ENCODE measurements at places on chromosomes 13 and 19.

DNA sequence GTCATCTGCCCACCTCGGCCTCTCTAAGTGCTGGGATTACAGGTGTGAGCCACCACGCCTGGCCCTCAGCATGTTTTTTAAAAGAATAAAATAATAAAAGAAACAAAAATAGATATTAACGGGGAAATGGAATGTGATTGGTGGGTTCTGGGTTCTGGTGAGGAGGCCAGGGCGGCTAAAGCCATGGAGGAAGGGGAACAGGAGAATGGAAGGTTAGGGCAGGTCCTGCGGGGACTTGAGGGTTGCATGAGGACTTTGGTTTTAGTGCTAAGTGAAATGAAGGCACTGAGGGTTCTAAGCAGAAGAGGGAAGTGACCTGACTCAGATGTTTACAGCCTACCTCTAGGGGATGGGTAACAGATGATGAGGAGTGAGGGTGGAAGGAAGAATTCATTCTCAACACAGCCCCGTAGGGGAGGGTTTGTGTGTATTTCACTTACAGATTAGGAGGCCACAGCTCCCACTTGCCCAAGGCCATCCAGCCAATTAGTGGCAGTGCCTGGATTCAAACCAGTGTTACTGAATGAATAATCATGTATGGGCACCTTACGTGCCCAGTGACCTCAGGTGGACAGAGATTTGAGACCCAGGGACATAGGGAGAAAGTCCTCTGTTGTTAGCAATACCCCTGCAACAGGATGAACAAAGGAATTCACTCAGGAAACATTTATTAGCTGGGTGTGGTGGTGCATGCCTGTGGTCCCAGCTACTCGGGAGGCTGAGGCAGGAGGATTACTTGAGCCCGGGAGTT, 6.7 kb upstream of the MRPL4 start:
- DNase-seq, result no peak

DNA sequence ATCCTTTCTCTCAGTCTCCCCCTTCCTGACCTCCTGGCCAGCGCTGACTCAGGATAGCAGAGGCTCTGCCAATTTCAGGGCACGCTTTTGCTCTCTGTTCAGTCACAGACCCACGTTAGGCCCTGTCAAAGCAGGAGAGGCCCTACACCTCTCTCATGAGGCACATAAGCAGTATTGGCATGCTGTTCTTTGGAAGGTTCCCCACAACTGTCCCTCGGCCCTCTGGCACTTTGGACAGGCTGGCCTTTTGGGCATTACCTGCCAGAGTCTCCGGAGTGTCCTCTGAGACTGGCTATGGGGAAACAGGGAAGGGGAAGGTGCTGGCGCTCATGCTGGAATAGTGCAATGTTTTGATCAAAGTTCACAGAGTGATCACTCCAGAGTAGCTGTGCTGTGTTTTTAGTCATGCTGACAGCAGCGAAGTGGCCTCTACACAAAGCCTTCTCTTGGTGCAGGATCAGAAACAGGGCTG, 23.7 kb upstream of the UBE2L5 start:
- DNase-seq, result no peak

GRCh38 chr13:31044364-31045285, 112.2 kb downstream of the TEX26 start:
- peak; percentile 69 for DNase-seq

DNA sequence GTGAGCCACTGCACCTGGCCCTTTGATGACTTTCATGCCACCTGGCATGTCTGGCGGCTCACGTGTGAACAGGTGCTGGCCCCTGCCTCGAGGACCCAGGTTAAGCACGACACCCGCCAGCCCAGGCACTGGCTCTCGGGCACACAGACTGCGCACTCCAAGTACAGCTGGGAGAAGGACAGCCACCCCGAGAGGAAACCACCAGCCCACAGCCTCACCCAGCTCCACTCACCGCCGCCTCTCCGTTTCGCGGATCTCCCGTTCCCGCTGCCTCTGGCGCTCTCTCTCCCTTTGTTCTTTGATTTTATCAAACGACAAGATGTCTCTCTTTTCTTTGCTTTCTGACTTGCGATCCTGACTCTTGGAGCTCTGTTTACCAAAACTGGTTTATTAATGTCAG, 27.4 kb upstream of the TINCR start:
- DNase-seq, result no peak

DNA sequence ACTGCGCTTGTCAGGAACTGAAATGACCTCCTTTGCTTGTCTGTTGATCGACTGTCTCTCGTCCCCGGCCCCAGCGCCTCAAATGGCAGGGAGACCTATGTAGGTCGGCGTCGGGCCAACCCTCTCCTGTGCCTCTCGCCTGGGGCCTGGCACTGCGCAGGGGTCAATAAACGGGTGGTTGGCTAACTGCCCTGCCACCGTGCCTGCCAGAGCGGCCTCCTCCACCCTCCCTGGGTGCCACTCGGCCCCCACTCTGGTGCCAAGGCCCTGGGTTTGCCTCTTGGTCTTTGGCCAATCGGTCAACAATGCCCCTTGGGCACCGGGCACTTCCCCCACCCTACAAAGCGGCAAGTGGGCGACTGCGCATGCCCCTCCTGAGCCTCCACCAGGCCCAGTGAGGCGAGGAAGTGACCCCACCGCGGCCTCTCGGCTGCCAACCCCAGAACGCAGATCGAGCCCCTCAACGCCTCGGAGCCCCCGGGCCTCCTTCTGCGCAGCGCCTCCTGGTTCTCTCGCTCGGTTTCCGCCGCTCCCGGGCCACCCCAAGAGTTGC, 1.1 kb downstream of the KEAP1 start:
- DNase-seq, result no peak

DNA sequence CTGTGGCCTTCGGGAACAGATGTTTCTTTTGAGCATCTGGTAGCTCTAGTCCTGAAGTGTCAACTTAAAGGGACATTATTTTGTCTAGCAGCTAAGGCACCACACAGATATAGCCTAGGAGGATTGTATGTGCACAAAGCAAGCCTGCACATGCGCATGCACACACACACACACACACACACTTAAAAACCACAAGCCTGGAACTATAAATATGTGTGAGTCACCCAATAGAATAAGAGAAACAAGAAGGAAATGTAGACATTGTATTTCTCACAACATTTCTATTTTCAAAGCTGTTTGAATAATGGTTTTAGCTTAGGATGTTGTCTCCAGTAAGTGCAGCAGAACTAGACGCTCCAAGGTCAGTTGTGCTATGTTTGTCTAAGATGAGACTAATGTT, 516.5 kb downstream of the SUCLA2 start:
- DNase-seq, result no peak

DNA sequence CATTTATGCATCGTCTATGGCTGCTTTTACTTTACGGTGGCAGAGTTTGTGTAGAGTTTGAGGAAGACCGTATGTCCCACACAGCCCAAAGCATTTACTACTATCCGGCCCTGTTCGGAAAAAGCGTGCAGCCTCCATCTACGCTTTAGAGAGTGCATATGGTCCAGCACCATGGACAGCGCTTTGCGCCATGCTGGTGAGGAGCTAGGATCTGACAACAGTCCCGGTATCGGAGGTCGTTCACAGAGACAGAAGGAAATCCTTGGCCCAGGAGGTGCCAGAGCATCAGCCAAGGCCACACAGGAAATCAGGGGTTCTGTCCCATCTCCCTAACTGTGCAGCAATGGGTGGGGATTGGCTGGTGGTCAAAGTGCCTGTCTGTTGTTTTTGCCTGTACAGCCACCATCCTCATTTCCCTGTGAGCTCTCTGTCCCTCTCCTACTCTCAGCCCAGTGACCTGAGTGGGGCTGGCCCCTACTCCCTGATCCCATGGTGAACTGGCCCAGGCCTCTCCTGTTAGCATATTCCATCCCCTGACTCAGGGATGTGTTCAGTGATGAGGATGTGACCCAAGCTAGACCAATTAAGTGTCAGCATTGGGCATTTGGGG, 16.2 kb upstream of the PRODH2 start:
- peak; percentile 86 for DNase-seq

- DNase-seq, result no peak
Measured at GRCh38 chr13:113604186-113604585, 19.6 kb downstream of the TFDP1 start.

GRCh38 chr13:64078025-64078424, 2662.4 kb upstream of the PCDH20 start:
- no peak for DNase-seq

DNA sequence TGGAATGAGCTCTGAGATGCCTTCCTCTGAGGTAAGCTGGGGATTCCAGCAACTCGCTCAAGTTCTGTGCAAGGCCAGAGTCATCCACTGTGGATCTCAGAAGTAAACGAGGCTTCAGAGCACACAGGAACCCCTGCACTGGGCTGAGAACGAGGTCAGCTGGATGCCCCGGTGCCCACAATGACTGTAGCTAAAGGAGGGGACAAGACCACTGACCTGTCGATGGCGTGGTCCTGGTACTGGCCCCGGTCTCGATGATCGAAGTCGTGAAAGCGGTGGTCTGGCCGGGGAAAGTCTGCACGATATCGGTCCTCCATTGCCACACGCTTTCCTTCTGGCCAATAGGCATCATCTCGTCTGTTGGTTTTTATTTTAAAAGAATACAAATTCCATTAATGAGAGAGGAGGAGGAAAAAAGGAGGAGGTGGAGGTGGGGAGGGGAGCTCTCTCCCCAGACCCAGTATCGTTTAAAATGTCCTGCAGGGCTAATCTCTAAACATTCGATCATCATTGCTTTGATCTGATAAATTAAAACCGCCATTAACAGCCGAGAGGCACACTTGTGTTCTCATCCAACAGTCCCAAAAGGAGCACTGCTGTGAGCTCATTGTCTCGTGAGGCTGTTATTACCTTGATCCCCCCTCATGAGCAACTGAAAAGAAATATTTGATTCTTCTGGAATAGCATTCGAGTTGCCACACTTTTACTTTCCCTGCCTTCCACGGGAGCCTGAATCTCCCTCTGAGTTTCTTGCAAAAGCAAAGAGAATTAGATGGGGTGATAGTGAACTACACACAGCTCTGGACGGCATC, 25.0 kb upstream of the TINCR start:
- no peak for DNase-seq

- peak; percentile 32 for DNase-seq
Measured at GRCh38 chr19:38389101-38389925, 816 bp downstream of the SPRED3 start.

GRCh38 chr19:38508507-38508906, 75.0 kb downstream of the RYR1 start:
- DNase-seq, result no peak

GRCh38 chr19:29422047-29422446, 103.7 kb upstream of the VSTM2B start:
- no peak for DNase-seq

DNA sequence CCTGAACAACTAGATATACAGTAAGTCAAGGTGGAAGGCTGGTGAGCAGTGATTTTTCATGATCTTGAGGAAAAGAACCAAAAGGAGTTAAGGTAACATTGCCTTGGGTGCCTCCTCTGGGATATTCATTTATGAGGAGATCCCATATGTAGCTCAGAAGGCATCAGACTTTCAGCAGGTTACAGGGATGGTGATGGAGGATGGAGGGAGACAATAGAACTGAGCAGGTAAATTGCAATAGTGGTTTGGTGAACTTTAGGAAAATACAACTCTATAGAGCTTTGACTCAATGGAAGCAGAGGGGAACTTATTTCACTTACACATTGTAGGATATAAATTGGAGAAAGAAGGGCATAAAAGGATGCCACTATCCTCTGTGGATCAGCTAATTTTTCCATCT, 243.4 kb upstream of the SPRY2 start:
- DNase-seq, result no peak

- no peak for DNase-seq
Measured at GRCh38 chr19:41702171-41702651, 6.2 kb upstream of the CEACAM5 start.

DNA sequence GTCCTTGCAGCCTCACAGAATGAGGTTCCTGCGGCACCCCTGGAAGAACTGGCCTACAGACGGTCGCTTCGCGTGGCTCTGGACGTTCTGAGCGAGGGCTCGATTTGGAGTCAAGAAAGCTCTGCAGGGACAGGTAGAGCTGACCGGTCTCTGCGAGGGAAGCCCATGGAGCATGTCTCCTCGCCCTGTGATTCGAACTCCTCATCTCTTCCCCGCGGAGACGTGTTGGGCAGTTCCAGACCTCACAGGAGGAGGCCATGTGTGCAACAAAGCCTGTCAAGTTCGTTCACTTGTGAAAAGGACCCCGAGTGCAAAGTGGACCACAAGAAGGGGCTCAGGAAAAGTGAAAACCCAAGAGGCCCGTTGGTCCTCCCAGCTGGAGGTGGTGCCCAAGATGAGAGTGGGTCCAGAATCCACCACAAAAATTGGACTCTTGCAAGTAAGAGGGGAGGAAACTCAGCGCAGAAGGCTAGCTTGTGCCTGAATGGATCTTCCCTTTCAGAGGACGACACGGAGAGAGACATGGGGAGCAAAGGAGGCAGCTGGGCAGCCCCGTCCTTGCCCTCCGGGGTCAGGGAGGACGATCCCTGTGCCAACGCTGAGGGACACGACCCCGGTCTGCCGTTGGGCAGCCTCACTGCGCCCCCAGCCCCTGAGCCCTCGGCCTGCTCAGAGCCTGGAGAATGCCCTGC, 23.4 kb upstream of the NDUFS7 start:
- DNase-seq, result no peak

Measured in neuronal stem cell (in vitro differentiated cells).